NCI-H1105 (cell line): ENCODE measurements at places on chromosomes 1 and 21.

DNA sequence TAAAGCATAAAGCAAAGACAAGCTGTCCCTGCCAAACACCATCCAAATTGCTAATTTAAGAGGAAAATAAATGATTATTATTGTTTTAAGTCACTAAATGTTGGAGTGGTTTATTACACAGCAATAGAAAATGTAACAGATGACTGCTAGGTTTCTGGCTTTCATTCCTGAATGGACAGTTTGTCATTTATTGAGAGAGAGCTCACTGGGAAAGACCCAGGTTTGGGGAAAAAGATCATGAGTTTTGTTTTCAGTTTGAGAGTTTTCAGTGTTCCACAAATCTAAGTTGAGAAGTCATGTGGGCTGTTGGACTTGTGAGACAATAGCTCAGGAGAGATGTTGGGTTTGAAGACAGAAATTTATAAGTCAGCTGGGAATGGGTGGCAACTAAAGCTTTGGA lies 5.4 kb downstream of the GPA33 start:
- no peak for DNase-seq

- no peak for DNase-seq
Measured at GRCh38 chr1:185213091-185213490, 56.1 kb downstream of the SWT1 start.

- DNase-seq = no peak
Measured at GRCh38 chr1:180765151-180765550, 133.3 kb downstream of the XPR1 start.

DNA sequence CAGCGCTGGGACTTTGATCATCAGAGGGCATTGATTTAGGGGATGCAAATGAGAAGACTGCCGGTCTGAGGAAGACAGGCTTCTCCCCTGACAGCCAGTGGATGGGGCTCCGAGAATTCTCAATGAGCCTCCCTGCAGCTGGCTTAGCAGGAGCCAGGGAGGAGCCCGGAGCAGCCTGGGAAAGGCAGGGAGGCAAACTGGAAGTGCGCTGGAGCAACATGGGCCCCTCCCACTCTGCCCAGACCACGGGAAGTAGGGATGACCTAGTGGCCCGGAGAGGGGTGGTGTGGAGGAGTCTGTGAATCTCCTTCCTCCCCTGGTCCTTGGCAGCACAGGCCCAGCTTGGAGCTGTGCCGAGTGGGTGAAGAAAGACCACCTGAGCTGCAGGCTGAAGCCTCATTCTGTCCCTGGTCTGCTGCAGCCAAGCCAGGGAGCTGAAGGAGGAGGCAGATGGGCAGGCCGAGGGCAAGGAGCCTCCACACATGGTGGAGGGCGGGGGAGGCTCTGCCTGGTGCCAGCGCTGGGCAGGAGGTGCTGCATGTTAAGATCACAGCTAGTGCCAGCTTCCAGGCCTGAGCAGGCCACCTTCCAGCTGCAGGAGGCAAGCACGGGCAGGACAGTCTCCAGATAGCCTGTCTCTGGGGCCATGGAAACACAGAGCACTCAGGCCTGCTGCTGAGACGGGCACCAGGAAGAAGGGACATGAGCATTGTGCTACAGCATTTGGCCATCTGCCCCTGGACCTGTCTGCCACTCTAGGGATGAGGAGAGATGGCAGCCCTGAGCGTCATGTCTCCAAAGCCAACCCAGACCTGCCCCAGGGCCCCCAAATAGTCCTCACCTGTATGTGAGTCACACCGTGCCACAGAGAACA lies 12.2 kb upstream of the CLSTN1 start:
- peak; percentile 81 for DNase-seq

- DNase-seq = no peak
Measured at GRCh38 chr1:26772687-26773086, 15.1 kb upstream of the PIGV start.

GRCh38 chr1:185652348-185652747 lies 81.8 kb upstream of the HMCN1 start:
- DNase-seq = no peak
